ENCODE measurements at places on chromosomes 13 and 19.

- no peak for DNase-seq
Observed at GRCh38 chr19:57773488-57773887, 4.0 kb downstream of the ZNF586 start.

DNA sequence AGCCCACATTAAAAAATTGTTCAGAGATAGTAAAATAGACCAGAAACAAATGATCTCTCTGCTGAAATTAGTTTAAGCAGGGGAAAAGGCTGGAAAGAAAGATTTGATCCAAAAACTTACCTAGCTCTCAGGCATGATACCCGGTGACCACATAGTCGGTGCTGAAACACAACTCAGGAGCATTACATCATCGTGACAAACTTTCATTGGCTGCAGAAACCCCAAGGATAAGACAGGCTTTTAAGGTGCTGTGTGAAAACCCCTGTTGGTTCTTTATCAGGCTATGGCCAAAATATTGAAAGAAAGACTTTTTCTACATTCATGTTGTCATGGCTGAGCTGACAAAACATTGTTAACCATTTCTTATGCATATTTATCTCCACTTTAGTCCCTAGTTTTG is 171.7 kb upstream of the KLF12 start:
- DNase-seq: no peak

- no peak for DNase-seq
Observed at GRCh38 chr13:21176982-21177284, 475 bp downstream of the MRPL57 start.

- DNase-seq: no peak
Observed at GRCh38 chr19:13610039-13610691, 103.9 kb upstream of the CACNA1A start.

DNA sequence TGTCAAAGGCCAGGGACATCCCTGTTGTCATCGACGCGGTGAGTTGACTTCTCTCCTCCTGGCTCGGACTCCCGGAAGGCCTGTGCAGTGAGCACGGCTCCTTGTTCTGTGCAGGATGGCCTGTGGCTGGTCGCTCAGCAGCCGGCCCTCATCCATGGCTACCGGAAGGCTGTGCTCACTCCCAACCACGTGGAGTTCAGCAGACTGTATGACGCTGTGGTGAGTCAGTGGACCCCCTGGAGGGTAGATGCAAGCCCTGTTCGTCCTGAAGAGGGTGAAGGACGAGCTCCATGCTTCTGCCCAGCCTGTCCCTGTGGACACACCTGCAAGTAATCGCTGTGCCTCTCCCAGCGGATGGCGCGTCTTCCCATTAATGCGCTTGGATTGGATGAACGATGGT is 19.2 kb downstream of the NAXD start:
- no peak for DNase-seq

GRCh38 chr19:15108145-15108844 is 1.1 kb downstream of the SYDE1 start:
- DNase-seq: no peak

DNA sequence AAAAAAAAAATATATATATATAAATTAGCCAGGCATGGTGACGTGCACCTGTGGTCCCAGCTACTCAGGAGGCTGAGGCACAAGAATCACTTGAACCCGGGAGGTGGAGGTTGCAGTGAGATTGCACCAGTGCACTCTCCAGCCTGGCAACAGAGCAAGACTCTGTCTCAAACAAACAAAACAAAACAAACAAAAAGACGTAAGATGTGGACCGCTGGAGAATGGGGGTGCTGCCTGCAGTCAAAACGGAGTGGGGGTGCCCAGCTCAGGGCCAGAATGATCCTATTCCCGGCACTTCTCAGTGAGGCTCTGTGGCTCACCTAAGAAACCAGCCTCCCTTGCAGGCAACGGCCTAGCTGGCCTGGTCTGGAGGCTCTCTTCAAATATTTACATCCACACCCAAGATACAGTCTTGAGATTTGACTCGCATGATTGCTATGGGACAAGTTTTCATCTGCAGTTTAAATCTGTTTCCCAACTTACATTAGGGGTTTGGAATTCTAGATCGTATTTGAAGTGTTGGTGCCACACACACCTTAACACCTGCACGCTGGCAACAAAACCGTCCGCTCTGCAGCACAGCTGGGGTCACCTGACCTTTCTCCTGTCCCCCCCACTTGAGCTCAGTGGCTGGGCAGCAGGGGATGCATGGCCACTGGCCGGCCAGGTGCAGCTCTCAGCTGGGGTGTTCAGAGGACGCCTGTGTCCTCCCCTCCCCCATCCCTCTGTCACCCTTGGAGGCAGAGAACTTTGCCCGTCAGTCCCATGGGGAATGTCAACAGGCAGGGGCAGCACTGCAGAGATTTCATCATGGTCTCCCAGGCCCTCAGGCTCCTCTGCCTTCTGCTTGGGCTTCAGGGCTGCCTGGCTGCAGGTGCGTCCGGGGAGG is at the start of gene F7:
TSS of gene F7 (plus strand) at position 760 of the 889 bp plus-strand sequence. CDS start at position 811, 51 bp downstream.
- no peak for DNase-seq

- no peak for DNase-seq
Observed at GRCh38 chr13:36275190-36276002, 22.2 kb downstream of the CCDC169 start.

- DNase-seq: no peak
Observed at GRCh38 chr13:66069570-66069969, 1160.6 kb downstream of the PCDH9 start.

GRCh38 chr13:103772576-103772975 is 706.4 kb upstream of the SLC10A2 start:
- DNase-seq: no peak

- no peak for DNase-seq
Observed at GRCh38 chr13:111480503-111480902, 160.1 kb downstream of the TEX29 start.

- no peak for DNase-seq
Observed at GRCh38 chr19:16366433-16367260, 42.0 kb downstream of the KLF2 start.

- DNase-seq: no peak
Observed at GRCh38 chr13:105991622-105992277, 543.7 kb downstream of the EFNB2 start.

DNA sequence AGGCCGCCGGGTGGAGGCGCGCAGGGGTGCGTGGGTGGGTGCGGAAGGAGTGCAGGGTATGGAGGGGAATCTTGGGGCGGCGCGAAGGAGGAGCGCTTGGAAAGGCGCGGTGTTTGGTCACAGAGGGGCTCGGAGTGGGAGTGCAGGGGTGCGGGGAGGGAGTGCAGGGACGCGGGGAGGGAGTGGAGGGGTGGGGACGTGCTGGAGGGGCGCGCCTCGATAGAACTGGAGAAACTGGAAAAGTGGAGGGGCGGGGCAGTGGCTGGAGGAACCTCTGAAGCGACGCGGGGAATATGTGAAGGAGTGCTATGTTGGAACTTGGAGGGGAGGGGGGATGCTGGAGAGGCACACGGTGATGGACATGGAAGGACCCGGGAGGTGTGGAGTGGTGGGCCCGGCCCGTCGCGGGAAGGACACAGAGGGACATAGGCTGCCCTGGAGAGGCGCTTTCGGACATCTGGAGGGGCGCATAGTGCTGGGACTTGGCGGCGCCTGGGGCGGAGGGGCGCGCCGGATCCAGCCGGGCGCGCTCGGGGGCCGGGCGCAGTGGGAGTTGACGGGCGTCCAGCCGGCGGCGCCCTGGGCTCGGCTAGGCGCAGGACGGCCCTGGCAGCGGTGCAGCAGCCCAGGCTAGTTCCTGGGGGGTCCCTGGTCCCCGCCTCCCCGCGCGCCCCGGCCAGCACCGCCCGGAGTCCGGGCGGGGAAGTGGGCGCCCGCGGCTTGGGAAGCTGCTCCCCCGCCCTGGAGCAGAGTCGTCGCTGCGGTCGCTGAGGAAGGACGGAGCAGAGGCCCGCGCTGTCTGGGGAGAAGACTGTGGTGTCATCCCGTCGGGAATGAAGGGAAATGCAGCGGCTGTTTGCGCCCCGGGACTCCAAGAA is 20.8 kb upstream of the SGCG start:
- DNase-seq: no peak
